Activated CD4-positive, alpha-beta T cell treated with anti-CD3 and anti-CD28 coated beads, Interleukin-2, Interleukin-4, amounts not matched to agents 100 ng/mL and 50 ng/mL, durations not matched to agents 16 hours and 8 hours (primary cell): ENCODE measurements at places on chromosomes 13 and 19.

DNA sequence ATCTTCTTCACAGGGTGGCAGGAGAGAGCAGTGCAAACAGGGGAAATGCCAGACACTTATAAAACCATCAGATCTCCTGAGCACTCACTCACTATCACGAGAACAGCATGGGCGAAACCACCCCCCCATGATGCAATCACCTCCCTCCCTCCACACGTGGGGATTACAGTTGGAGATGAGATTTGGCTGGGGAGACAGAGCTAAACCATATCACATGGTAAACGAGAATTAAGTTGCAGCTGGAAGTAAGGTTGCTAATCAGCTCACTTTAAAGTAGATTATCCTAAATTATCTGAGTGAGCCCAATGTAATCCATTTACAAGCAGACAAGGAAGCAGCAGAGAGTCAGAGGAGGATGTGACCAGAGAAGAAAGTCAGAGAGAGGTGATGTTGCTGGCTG is 102.2 kb upstream of the IPO5 start:
- DNase-seq = no peak

DNA sequence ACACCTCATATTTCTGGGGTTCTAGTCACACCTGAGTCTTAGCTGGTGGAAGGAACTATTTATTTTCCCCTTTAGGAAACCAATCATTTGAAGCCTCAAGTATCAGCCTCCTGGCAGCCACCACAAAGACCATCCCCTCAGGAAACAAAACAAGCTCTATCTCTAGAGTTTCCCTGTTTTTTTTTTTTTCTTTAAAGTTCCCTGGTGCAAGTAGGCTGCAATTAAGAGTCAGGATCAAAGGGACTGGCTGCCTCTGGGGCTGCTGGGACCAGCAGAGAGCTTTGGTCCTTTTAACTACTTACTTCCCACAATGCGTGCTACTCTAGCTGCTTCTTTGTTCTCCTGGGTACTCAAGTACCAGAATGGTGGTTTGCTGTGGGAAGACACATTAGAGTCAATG is 11.4 kb downstream of the MBNL2 start:
- no peak for DNase-seq

GRCh38 chr13:112793545-112794445 is 104.0 kb downstream of the ATP11A start:
- DNase-seq = no peak

GRCh38 chr19:49056101-49056901 is 1.2 kb downstream of the CGB7 start:
- peak; percentile 39 for DNase-seq

DNA sequence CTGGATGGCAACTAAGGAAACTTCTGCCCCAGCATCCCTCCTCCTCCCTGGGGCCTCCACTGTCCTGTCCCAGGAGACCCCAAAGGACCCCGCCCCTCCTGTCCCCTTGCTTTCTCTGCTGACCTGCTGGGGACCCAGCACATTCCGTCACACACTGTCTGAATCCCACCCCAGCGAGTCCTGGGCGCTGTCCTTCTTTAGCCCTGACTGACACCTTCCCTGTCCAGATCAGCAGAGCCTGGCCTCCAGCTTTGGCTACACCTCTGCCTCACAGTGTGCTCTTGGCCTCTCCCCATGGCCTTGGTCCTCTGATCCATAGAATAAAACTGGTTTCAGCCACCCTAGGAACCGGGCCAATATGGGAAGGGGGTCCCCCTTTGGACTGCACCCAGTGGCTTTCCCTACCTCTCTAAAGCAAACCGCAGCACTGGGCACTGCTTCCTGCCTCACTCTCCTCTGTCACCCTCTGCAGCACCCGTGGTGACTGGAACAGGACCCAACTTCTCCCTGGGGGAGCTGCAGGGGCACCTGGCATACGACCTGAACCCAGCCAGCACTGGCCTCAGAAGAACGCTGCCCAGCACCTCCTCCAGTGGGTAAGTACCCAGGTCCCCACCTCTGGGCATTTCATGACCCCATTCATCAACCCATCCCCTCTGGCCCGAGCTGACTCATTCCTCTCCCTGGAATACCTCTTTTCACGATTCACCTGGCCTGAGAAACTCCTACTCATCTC is 46.4 kb downstream of the SMIM24 start:
- no peak for DNase-seq

DNA sequence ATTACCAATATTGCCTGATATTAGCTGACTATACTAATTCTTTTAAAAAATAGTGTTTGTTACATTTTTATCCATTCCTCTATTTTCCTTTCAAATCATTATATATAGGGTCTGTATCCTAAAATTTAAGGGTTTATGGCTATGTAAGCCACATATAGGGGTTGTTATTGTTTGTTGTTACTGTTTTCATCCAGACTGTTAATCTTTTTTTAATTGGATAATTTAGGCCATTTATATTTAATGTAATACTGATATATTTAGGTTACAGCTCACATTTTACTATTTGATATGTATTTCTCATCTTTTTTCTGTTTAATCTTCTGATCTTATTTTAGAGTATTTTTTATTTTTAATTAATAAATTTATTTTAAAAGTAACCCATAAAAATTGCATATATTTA is 487.1 kb upstream of the SGCG start:
- no peak for DNase-seq

DNA sequence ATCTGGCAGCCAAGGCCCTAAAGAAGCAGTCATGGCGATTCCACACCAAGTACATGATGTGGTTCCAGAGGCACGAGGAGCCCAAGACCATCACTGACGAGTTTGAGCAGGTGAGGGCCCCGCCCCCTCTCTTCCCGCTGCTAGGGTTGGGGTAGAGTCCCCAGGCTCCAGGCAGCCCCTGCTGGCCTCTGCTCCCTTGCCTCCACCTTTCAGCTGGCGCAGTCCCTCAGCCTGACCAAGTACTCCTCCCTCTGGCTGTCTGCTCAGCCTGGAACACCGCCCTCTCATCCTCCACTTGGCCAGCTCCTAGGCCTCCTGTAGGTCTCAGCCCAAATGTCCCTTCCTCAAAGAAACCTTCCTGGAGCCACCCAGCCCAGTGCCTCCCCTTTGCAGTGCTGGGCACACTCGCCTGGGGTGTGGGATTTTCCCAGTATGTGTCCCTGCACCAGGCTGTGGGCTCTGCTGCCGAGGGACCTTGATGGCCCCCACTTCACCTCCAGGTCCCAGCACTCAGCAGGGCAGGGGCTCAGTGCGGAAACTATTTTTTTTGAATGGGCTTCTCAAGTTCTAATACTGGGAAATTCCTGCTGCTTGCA is 5.7 kb downstream of the LENG1 start:
- no peak for DNase-seq

DNA sequence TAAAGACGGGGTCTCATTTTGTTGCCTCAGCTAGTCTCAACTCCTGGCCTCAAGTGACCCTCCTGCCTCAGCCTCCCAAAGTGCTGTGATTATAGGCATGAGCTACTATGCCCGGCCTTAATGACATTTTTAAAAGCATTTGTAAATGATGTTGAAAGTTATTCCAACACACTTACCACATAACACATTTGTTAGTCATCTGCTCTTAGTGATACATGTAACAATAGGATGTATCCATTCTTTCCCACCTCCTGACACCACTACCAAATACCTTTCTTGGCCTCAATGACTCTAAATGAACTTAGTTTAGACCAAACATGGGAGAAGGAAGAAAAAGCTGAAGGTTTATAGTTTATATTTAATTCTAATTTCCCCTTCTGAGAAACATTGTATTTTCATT is 59.8 kb upstream of the MEDAG start:
- no peak for DNase-seq
